IMR-90 (cell line): ENCODE measurements at places on chromosomes 6 and 20. TPM values are rescaled to one million over a fixed set of nuclear protein-coding genes. Genes with fewer than 3 reads are reported as not detected.
A peak's percentile ranks its signal among the peaks of the same experiment; 100 is the strongest.

The SLC22A3 gene
- polyA plus RNA-seq: not detected in 2 replicates

The OR2H1 gene
- not detected in 2 replicates for polyA plus RNA-seq

The PGC gene
- not detected in 2 replicates for polyA plus RNA-seq

The FABP7 gene
- polyA plus RNA-seq: not detected in 2 replicates

The GPSM3 gene
- polyA plus RNA-seq: 9.8 and 12.2 TPM in 2 replicates

The C2 gene
- polyA plus RNA-seq: 0.19 and 0.26 TPM in 2 replicates

The OPRL1 gene
- 1.1 and 1.2 TPM in 2 replicates for polyA plus RNA-seq

DNA sequence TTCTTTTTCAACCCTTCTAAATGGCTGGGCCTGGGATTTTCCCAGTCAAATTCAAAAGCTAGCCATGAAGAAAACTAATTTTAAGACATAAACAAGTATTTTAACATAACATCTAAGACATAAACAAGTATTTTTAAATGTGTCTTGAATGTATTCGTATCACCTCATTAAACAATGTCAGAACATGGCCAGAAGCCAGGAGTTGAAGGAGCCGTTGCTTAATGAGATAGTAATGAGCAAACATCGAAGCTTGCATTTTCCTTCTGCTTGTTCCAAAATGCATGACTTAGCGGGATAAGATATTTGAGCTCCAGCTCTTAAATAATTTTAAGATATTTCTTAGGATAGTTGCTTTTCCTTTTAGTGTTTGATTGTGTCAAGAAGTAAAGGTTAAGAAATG, 4.2 kb upstream of the RNF182 start:
- no peak for DNase-seq

- peak; percentile 97 for DNase-seq
These were observed 54.1 kb downstream of the FGD2 start for GRCh38 chr6:37059344-37060194.

- peak; percentile 80 for DNase-seq
These were observed 154.6 kb downstream of the ZDHHC14 start for GRCh38 chr6:157535340-157536222.

DNA sequence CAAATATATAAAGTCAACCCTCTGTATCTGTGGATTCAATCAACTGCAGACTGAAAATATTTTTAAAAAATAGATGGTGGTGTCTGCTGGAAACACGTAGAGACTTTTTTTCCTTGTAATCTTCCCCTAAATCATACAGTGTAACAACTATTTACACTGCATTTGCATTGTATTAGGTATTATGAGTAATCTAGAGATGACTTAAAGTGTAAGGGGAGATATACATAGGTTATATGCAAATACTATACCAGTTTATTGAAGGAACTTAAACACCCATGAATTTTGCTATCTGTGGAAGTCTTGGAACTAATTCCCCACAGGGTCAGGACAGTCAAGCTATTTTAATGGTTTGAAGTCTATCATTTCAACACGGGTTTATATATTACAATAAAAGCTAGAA, 10.2 kb downstream of the HDAC2 start:
- DNase-seq: no peak

- no peak for DNase-seq
These were observed 192.2 kb upstream of the TAB2 start for GRCh38 chr6:149125309-149125708.

- DNase-seq: no peak
These were observed 240.0 kb downstream of the FOXC1 start for GRCh38 chr6:1849691-1850090.

GRCh38 chr6:42417641-42418112, 34.0 kb downstream of the TRERF1 start:
- DNase-seq: no peak

- DNase-seq: no peak
These were observed 108.8 kb upstream of the PMEPA1 start for GRCh38 chr20:57818418-57819181.

GRCh38 chr6:51625566-51625965, 461.8 kb downstream of the PKHD1 start:
- no peak for DNase-seq

DNA sequence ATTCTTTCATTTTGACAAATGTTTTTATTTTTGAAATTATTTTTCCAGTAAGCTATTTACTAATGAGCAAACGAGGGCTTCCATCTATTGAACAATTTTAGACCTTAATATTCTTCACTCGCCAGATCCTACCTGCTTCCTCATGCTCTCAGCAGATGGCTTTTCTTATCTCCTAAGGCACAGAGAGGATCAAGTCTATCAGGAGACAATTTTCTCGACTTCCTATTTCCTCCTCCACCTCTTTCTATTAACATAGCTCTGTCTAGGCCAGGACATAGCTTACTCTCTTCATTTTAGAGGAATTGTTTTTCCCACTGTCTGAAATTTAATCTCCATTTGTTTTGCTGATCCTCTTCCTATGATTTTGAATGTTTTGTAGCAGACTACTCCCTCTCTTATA, 87.0 kb upstream of the MAN1A1 start:
- no peak for DNase-seq

DNA sequence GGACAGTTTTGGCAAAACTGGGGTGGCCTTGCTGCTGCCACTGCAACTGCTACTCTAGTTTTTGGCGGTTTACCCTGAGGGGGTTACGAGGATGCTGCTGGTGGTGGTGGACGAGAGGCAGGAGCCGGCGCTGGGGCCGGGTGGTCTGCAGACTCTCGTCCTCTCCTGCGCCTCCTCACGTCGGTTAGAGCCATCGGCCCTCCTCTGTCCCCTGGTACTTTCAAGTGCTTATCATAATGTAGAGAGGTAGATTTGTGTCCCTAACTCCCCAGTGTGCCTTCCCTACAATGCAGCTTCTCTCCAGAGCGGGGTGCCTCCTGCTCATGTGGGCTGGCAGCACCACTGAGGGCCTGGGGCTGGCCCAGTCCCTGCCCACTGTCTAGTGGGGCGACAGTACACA, 25.9 kb downstream of the PNLDC1 start:
- no peak for DNase-seq

DNA sequence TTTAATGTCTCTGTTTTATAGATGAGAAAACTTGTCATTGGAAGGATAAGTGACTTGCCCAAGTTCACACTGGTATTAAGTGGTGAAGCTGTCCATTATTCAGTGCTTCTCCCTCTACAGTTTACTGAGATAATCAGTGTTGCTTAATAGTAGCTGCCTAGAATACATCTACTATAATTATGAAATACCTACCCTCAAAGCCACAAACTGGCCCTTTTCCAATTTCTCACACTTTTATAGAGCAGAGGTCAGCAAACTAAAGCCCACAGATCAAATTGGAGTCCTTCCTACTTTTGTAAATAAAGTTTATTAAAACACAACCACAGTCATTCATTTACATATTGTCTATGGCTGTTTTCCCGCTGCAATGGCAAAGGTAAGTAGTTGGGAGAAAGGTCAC, 73.5 kb downstream of the EYS start:
- no peak for DNase-seq

DNA sequence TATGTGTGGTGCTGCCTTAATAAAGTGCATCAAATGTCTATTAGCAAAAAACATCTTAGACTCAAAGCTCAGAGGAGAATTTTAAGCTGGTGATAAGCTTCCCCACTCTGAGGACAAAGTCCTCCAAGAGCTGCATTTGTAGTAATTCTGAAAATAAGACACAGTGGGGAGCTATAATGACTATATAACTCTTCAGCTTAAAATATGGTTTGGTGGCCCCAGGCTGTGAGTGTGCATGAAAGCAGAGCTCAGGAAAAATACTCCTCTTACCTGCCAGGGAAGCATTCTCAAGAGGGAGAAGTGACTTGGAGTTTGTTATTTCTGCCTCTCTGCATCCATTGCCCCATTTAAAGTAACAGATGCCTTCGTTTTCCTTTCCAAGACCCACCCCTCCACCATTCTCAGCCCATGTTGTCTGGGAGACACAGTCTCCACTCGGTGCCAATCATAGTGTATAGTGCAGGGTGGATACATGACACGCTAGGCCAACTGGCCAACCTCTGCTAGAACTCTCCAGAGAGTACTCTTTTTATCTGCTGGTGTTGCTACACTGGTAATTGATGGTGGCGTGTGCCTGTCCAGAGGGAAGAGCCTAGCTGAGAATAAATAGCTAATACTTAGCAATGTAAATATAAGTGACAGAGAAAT, 229.2 kb downstream of the PHF3 start:
- DNase-seq: no peak

DNA sequence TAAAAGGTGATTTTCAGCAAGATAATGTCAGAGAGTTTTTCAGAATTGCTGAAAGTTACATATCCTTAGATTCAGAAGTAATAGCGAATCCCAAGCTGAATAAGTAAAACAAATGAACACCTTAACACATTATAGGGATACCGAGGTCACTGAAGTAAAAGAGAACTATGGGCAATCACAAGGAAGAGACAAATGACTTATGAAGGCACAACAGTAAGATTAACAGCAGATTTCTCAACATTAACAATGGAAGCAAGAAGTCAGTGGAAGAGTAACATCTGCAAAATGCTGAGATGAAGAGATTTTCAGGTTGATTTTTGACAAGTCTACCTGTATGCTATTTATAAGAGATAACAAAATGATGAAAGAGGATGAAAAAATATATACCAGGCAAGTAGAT, 86.1 kb upstream of the EZR start:
- DNase-seq: peak; percentile 14

GRCh38 chr20:43537921-43538877, 20.6 kb upstream of the SGK2 start:
- DNase-seq: peak; percentile 60

DNA sequence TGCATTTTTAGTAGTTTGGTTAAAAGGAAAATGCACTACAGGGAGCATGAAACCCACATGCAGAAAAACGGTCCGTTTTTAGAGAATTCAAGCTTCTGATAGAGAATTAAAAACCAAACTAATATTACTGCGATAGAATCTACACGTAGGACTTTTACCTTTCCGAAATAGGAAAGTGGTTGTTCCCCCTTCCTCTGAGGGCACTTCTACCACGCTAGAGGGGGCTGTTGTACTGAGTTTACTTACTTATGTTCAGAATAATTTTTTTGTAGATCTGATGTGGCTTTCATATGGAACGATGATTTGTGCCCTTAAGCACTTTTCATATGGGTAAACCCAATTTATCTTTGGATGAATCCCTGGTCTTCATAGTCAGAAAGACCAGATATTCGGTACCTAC, 264.3 kb upstream of the PLN start:
- peak; percentile 68 for DNase-seq

DNA sequence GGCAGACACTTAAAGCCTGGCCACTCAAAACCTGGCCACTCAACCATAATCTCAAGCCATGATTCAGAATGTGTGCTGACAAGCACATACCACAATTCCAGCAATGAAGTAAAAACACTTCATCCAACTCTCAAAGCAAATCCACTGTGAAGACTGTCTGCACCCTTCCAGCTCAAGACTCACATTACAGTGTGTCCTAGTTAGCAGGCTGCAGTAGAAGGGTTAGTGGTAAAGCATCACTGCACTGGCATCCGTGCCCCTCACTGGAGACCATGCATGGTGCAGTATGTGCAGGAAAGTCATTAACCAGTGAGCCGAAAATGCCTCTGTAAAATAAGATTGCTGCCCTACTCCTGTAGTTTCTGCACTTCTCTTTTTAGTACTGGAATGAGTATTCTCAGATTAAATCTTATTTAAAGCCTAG, 43.4 kb downstream of the SLC23A2 start:
- peak; percentile 52 for DNase-seq

DNA sequence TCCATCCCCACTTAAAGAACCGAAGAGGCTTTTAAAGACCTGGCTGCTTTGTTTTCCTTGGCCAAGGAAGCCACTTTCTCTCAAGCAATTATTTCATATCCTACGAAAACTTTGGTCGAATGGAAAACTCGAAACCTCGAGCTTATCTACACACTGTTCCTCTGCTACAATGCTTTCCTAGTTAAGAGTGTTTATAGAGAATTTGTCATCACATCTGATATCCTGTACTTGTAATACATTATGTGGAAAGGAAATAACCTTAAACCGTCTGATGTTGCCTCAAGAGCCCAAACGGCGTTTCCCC, 28.1 kb downstream of the TFAP2B start:
- DNase-seq: no peak

DNA sequence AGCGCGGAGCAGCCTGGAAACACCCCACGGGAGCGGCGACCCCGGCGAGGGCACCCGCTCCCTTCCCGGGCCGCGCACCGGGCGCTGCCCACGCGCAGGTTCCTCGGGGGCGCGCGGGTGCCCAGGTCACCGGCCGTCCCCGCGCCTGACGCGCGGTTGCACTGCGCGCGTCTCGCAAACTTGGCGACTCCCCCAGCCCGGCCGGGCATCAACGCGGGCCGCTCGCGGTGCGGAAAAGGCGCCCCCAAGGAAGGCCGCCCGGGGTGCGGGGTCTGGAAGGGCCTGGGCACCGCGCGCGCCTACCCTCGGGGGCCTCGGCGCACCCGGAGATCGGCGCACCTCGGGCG, 555 bp upstream of the ZBTB46 start:
- no peak for DNase-seq

- peak; percentile 9 for DNase-seq
These were observed 12.8 kb downstream of the FASTKD5 start for GRCh38 chr20:3146732-3147341.

- no peak for DNase-seq
These were observed 58.8 kb downstream of the RPRD1B start for GRCh38 chr20:38092260-38092857.

- DNase-seq: no peak
These were observed 1059.0 kb upstream of the EPHA7 start for GRCh38 chr6:94478133-94479005.
